AG08396 (cell line): ENCODE measurements at places on chromosomes 2 and 18.

DNA sequence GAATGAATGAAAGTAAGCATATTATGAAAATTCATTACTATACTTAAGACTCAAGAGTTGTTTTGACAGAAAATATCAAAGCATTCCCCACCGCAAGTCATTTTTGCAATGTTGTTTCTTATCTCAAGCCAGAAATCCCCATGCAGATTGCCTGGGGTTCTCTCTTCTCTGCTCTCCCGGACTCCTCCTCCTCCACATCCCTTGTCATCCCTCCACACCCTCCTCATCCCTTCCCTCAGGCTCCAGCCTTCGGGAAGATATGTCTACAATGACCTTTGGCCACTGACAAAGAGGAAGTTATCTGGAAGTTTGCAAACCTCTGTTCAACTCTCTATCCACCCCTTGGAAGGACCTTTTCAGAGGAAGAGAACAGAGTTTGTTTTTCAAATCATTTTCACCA is 11.9 kb downstream of the TFCP2L1 start:
- DNase-seq: no peak

DNA sequence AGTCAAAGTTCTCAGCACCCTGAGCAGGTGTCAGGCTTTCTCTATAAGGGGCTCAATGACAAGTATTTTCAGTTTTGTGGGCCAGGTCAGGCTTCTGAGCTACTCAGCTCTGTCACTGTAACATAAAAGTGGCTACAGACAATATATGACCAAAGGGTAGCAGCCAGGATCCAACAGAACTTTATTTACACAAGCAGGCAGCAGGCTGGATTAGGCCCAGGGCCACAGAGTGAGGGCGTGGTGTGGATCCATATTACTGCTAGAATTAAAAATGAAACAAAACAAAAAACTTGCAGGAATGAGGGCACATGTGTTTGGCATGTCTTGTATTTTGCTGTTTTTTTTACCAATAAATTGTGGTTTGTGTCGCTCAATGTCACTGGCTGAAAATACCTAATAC is 143.7 kb downstream of the EIPR1 start:
- DNase-seq: no peak

DNA sequence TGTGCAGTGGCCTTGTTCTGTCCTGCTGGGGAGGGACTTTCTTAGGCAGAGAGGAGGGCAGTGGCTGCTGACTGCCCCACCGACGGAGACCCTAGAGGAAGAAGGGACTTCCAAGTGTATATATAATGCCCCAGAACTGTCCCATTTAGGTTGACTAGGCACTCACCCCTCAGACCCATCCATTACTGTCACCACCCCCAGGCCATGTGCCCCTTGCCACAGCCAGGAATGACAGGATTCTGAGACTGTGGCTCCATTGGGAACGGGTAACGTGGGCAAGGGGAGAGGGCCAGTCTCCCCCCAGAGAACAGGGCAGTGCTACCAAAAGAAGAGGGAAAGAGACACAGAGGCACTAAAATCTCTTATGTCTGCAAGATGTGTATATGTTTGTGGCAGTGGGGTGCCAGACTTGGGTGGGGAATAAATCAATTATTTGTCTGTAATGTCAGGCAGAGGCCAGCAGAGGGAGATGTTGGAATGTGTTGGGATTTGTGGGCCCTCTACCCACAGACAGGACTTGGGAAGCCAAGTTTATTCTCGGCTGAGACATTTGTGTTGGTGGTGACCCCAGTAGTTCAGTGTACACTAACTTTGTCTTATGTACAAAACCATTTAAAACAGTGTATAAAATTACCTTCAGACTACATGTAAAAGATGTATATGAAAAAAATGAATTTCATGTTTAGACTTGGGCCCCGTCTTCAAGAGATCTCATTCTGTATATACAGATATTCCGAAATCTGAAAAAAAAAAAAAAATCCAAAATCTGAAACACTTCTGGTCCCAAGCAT is 24.0 kb upstream of the TMEM37 start:
- DNase-seq: peak; percentile 77

DNA sequence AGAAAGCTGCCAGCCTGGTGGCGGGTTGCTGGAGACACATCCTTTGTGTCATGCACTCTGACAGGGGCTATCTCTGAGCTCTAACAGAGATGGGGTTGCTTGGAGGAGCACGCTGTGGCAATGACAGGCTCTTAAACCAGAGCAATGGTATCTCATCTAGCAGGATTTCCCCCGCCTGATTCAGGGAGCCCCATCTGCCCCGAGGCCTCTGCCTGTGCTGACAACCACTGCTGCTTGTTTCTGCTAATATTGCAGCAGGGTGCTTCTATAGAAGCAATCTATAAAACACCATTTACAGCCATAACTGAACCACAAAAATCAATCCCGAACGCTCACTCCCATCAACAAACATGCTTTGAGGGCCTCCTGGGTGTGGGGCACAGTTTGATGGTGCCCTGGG is 12.8 kb upstream of the DNPEP start:
- no peak for DNase-seq

DNA sequence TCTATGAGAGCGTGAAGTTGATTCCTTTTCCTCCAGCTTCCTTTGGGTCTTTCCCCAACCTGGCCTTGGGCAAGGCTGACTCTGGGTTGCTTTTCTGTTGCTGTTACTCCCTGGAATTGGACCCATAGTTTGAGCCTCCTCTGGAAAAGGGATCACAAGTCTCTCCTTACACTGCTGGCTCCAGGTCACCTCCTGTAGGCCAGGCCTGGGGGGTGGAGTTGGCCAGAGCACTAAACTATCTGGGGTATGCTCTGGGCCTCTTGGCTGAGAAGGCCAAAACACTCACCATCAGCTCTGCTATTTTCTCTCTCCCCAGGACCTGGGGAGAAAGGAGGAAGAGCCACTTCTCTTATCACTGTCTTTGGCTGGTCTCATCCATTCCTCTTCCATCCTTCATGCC is 56.5 kb upstream of the NCOA1 start:
- no peak for DNase-seq

- DNase-seq: no peak
Observed at GRCh38 chr2:15031745-15032240, 399.3 kb downstream of the LRATD1 start.
